CD4-positive, alpha-beta T cell treated with Interleukin-2 at 100 ng/mL for 4 hours (primary cell): ENCODE measurements at places on chromosomes 2 and 18.

DNA sequence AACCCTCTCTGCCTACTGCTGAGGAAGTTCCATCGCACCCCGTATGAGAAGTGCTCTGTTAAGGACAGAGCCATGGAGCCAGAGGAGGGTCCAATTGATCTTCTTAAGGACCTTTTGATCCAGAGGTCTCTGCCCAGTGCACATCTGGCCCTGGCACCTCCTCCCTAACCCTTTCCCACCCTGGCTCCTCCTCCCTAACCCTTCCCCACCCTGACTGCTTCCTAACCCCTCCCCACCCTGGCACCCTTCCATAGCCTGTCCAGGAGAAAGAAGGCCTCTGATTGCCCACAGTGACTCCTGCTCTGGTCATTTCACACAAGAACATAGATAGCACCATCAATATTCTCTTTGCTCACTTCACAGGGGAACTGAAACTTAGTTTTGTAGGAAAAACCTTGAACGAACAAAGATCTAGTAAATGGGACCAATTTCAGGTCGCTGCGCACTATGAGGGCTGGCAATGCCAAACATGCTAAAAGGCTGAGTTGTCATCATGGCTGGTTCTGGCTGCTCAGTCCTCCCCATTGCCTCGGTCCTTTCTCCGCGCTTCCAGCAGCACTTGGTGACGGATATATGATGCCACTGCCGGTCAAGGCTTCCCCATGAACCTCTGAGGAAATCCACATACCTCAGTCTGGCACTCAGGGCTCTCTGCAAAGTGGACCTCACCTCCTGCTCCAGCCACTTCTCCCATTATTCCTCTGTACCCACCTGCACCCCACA is 49.2 kb downstream of the PKDCC start:
- no peak for DNase-seq

GRCh38 chr2:196742685-196743084 is 56.8 kb downstream of the GTF3C3 start:
- DNase-seq, result no peak

GRCh38 chr2:53631313-53632125 is 136.1 kb upstream of the CHAC2 start:
- no peak for DNase-seq

- DNase-seq, result no peak
These were observed 67.2 kb upstream of the NPAS2 start for GRCh38 chr2:100752628-100753333.

GRCh38 chr2:207516206-207516605 is 13.6 kb upstream of the CREB1 start:
- DNase-seq, result no peak

DNA sequence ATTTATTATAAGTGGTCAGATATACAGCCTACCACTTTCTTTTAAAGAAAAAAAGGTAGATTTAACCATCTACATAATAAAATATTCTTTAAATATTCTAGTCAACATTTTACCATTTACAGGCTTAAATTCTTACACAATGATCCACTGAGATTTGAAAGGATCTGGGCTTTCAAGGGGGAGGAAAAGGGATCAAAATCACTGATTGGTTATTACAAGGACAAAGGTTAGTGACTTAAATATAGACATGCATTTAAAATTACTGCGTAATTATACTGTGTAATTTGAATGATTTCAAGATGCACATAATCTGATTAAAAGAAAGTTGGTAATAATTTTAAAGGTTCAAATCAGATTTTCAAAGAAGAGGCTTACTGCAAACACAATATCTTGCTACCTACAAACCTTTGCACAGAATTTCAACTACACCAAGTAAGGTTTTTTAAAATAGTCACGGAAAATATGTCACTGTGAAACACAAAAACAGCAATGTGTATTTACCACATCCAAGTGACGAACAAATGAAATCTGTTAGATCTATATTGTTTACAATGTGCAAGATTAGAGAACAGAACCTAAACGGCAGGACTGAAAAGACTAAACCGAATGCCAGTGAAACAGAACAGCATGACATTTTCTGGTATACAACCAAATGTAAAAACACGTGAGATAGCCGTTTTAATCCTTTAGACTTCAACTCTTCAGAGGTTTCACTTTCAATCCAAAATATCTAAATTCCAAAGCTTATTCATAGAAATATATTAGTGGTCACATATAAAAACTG is 40.8 kb downstream of the RTN4 start:
- no peak for DNase-seq

- no peak for DNase-seq
These were observed 24.8 kb downstream of the SANBR start for GRCh38 chr2:61090386-61090921.

DNA sequence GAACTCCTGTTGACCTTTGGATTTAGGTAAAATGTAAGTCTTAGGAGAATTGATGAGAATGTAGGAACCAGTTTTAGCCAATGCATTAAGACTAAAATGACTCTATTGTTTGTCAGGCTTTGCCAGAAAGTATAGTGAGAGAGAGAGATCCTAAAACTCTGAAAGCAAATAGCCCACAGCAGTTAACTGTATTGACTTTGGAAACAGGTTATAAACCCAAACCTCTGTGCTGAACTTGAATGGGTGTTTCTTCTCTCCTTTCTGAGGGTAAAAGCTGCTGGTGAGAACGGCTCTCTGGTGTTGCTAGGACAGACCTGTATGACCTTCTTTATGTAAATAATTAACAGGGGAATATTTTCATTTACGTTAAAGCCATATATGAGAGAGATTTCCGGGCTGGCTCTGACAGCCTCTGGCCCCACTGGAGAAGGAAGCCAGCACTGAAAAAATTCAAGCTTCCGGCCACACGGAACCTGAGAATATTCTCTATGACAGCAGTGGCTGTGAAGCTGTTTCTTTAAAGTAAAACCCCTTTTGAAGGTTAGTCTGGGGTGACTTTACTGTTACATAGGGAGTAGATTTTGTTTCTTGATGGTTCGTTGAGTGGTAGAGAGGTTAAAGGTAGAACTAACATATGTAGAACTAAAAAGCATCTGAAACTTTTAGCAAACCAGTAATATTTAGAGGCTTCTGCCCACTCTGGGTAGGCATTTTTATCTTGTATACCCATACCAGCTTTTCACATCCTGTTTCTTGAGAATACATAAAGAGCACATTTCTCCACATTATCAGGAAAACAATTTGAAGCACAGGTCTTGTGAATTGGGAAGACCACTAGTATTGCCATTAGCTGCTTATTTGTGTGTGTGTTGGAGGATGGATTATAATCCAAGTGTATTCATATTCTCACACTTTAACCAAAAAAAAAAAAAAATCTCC is 123.8 kb downstream of the SPTBN1 start:
- DNase-seq, result peak; percentile 55

DNA sequence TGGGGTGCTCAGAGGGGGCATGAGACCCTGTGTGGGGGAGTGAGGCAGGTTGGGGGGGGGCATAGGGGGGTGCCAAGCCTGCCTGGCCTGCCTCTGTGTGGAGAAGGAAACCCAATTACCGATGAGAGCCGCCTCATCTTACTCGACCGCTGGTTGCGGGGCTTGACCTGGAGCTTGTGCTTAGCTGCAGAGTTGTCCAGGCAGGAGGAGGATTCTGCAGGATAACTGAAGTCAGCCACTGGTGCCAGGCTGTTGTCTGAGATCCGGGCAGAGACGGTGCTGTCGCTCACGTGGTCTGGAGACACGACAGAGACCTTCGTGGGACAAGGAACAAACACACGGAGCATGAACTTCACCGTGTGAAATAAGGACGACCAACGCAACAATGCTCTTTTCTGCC is 95.9 kb upstream of the MGAT4A start:
- no peak for DNase-seq
